ENCODE measurements at places on chromosomes 2 and 18.

DNA sequence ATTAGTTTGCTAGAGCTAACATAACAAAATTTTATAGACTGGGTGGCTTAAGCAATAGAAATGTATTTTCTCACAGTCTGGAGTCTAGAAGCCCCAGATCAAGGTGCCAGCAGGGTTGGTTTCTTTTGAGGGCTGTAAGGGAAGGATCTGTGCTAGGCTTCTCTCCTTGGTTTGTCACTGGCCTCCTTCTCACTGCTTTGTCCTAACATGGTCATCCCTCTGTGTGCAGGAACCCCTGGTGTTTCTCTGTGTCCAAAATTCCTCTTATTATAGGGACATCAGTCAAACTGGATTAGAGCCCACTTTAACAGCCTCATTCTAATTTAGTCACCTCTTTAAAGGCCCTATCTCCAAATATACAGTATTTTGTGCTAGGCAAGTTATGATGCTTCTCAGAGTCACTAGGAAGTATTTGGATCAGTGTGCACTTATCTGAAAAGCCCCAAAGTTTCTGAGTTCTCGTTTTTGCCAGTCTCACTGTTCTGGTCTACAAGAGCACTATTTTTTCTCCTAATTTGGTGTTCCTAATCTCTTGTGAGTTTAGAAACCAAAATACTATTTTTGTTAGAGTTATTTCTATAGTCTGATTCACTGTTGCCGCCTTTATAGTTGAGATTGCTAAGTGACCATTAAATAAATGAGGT is 29.0 kb downstream of the ZC3H6 start:
- no peak for DNase-seq

DNA sequence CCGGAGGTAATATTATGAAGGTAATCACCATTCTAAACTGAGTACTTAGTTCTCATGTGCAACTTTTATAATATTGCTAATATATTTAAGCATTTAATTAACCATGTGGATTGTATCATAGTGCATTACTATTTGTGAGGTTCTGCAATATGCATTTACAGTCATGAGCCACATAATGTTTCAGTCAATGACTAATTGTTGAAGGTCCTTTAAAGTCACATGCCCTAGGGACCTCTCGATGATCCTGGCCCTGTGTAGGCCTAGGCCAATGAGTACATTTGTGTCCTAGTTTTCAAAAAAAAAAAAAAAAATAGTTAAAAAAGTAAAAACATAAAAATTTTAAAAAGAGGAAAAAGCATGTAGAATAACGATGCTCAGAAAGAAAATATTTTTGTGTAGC is 298.0 kb downstream of the DSEL start:
- no peak for DNase-seq

DNA sequence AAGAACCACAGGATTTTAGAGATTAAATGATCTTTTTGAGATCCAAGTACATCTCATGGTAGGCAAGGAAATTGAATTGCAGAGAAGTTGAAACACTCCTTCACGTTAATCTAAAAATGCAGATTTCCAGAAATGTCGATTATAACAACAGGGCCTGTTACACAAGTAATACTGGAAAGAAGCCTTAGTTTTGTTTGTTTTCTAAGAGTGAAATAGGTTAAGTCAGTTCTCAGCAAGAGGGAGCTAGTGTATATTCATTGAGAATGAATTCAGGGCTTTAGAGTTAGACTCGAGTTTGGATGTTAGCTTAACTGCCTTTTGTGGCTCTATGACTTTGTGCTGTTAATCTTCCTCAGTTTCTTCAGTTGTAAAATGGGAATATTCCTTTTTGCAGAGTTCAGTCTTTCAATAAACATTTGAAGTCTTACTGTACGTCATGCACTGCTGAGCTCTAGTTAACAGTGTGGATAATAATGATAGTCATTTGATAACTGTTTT is 926 bp downstream of the NDUFV2 start:
- peak; percentile 27 for DNase-seq

- DNase-seq: no peak
Measured at GRCh38 chr18:10846657-10847407, 302.5 kb downstream of the PIEZO2 start.

DNA sequence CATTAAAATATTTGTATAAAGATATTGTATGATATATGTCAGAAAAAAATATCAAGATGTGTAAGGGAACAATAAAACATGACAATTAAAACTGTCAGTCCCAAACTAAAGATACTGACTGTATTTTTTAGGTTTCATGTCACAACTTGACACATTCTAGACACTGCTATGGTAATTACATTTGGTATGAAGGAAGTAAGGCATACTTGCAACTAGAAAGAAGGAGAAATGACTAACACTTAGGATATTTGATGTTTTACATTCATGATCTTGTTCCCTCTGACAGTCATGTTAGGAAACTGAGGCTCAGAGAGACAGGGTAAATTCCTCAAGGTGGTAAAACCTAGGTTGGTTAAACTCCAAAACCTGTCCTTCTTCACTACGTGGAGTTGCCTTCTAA is 68.3 kb downstream of the TMEFF2 start:
- DNase-seq: no peak

- no peak for DNase-seq
Measured at GRCh38 chr2:181371195-181371594, 86.0 kb upstream of the ITGA4 start.

DNA sequence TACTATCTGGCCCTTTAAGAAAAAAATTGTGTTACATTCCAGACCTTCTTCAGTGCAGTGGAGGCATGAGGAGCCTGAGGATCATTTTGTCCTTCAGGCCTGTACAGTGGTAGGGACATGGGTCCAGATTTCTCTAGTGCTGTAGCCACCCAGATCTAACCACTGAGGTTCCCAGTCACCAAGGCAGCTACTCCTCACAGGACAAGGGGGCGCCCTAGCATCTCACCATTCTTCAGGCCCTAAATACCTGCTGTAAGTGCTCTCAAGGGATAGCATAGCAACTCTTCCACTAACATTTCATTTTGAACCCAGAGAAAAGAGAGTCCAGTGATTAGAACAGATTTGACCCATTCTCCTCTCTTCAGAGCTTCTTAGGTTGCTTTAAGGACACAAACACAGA is 1533.0 kb downstream of the LRP1B start:
- DNase-seq: no peak

All from MV-4-11 (cell line).